SJSA1 (cell line): ENCODE measurements at places on chromosomes 1 and 21. TPM values are rescaled to one million over a fixed set of nuclear protein-coding genes. Genes with fewer than 3 reads are reported as not detected.

VHLL gene
- not detected in 2 replicates for total RNA-seq

TGFBR3 gene
- total RNA-seq, result 8.8 and 15.2 TPM in 2 replicates

GJC2 gene
- 2.0 and 2.3 TPM in 2 replicates for total RNA-seq

CELA3B gene
- total RNA-seq, result not detected in 2 replicates

PRDM16 gene
- 0.05 TPM in 1 of 2 replicates, not detected in the other for total RNA-seq

PLEKHA6 gene
- total RNA-seq, result 0.16 and 0.76 TPM in 2 replicates

DNA sequence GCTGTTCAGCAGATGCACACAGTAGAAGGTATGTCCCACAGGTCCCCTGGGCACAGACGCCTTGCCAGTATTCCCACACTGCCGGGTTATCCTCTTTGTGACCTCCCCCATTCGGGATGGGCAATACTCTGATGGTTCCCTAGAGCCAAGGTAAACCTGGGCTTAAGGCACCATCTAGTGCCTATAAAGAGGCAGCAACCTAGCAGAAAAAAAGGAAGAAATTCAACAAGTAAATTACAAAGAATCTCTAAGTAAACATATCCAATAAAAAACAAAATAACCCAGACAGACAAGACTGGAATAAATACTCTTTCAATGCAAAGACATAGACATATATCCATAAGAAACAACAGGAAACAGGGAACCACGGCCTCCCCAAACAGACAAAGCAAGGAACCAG is 39.4 kb downstream of the HSF2BP start:
- no peak overlapping the region for H3K4me3 ChIP-seq
- no peaks in the 10 kb centered on the region for H3K36me3 ChIP-seq
- DNase-seq, result no peak
- H3K27me3 ChIP-seq, result no peaks in the 10 kb centered on the region
- no peaks in the 10 kb centered on the region; the same call in 1 of the 2 replicates for H3K4me1 ChIP-seq
- no peak overlapping the region for H3K27ac ChIP-seq

GRCh38 chr1:116164604-116165368 is 53.6 kb downstream of the MAB21L3 start:
- DNase-seq, result no peak
- no peak overlapping the region for H3K4me3 ChIP-seq
- H3K27me3 ChIP-seq, result peaks cover 6% of the 10 kb centered on the region; the same call in 1 of the 2 replicates
- no peak overlapping the region for H3K27ac ChIP-seq

GRCh38 chr1:32116531-32116930 is 8.7 kb downstream of the KPNA6 start:
- H3K36me3 ChIP-seq, result peaks cover 26% of the 10 kb centered on the region
- H3K4me3 ChIP-seq, result no peak overlapping the region
- DNase-seq, result no peak
- no peak overlapping the region; the same call in 1 of the 2 replicates for H3K27ac ChIP-seq
- no peaks in the 10 kb centered on the region for H3K27me3 ChIP-seq

GRCh38 chr1:46613661-46614603 is 2.7 kb downstream of the MOB3C start:
- peak; percentile 12 for DNase-seq
- peaks cover 26% of the 10 kb centered on the region for H3K4me1 ChIP-seq
- H3K27me3 ChIP-seq, result no peaks in the 10 kb centered on the region
- H3K27ac ChIP-seq, result no peak overlapping the region
- peaks cover 19% of the 10 kb centered on the region for H3K36me3 ChIP-seq

DNA sequence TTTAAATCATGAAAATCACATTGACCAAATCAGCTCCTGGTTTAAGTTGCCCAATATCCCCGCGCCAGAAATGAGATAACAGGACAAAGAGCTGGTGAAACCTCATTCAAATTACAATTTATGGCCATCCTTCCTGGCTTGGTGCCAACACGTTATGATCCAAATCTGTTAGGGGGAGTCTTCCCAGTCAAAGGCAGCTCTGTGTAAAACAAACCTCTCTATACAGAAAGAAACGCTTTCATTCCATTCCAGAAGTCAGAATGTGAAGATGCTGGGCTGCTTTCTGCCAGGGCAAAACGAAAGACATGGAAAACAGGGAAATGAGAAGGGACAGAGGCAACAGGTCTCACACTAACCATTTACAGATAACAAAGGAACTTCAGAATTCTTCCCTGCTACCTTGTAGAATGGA is 53.5 kb upstream of the TIAM1 start:
- no peak overlapping the region for H3K4me3 ChIP-seq
- no peaks in the 10 kb centered on the region for H3K27me3 ChIP-seq
- no peak for DNase-seq
- H3K27ac ChIP-seq, result no peak overlapping the region
- H3K36me3 ChIP-seq, result no peaks in the 10 kb centered on the region

GRCh38 chr1:53535846-53536245 is 76.6 kb downstream of the DMRTB1 start:
- no peak overlapping the region for H3K27ac ChIP-seq
- H3K36me3 ChIP-seq, result no peaks in the 10 kb centered on the region
- no peaks in the 10 kb centered on the region for H3K27me3 ChIP-seq

DNA sequence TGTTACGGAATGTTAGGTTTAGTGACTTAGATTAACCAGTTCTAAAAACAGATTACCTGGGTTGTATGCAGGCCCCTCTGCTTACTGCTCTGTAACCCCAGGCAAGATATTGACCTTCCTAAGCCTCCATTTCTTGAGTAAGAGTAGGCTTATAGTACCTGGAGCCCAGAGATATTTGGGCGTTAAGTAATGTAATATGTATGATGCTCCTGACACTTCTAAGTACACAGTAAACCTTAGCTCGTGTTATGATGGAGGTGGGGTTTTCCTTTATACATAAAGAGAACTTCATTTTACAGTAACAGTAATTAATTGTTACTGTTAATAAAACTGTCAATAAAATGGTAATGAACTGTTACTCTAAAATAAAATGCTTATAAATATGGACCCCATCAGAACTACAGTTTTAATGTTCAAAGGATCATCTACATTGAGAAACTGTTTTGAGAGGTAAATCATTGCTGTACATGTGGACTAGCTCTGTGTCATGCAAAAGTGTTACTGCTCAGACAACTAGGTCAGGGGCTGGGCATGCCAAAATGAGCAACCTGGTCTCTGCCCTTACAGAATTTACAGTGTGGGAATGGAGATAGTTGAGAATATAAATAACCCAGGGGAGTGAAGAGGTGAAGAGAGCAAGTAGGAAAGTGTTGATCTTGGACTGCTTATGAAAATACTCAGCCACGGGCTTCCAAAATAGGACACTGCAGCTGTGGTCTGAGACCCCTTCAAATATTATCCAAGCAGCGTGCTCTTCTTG is 26.6 kb downstream of the LRRC8C start:
- H3K27me3 ChIP-seq, result no peaks in the 10 kb centered on the region
- no peak overlapping the region for H3K4me3 ChIP-seq
- H3K4me1 ChIP-seq, result 0 out of 2 replicates have a peak, but pooled peaks cover 3% of the 10 kb centered on the region
- no peak for DNase-seq
- no peak overlapping the region for H3K27ac ChIP-seq
- H3K36me3 ChIP-seq, result no peaks in the 10 kb centered on the region

DNA sequence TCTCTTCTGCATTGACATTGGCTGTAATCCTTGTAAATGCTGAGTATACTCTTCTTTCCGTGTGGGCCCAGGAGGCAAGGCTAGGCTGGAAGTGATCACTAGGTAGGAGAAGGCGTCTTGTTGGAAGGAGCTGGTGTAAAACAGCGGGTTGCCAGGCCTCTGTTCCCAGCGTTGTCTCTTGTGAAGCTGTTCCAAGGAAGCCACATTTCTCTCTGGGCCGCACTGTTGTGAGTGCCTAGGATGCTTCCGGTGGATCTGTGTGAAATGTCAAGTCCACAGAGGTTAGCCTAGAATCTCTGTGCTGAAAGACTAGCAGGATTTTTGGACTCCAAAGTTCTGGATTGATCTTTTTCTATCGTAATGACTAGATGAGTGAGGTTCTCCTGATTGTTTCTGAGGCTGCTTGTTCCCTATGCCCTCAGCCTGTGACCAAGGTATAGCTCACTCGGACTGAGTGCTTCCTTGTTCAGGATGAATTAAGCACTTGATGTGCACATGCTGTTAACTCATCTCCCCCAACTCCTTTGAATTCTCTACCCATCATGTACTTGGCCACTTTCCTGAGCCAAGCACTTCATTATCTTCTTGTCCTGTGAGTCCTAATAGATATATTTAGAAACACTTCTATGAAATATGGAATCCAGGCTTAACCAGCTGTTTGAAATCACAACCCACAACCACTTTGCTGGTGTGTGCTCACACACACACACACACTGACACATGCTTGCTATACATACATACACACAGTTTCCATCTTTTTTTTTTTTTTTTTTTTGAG is 63.3 kb downstream of the PBX1 start:
- DNase-seq, result no peak
- H3K4me1 ChIP-seq, result no peaks in the 10 kb centered on the region
- H3K4me3 ChIP-seq, result no peak overlapping the region
- H3K27me3 ChIP-seq, result no peaks in the 10 kb centered on the region
- H3K36me3 ChIP-seq, result no peaks in the 10 kb centered on the region
- H3K27ac ChIP-seq, result no peak overlapping the region

DNA sequence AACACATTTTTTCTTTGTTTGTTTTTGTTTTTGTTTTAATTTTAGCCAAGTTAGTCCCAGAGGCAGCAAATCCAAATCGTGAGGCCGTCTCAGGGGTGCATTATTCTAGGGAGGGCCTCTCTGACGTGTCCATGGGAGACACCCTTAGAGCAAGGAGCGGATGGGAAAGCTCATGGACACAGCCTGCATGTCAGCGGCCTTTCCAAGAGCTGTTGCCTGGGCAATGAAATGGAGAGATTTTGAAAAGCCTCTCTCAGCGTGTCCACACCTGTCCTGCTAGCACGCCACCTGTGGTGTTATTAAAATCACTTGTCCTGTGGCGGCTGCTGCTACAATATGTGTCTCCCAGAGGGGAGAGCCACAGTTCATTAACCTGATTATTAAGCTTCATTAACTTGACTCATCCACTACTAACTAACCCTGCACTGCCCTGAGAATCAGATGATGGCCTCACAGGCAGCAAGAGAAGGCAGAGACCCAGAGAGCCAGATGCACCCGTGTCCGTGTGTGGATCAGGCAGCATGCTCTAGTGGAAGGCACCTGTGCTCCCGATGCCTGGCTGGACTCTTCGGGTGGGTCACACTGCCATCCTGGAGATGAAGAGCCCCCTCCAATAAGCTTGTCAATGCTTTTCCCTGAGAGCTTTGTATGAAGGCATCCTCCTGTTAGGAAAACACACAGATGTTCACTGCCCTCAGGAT is 133.3 kb downstream of the PGBD5 start:
- no peaks in the 10 kb centered on the region for H3K4me1 ChIP-seq
- no peak overlapping the region for H3K27ac ChIP-seq
- H3K27me3 ChIP-seq, result no peaks in the 10 kb centered on the region
- no peak for DNase-seq
- H3K4me3 ChIP-seq, result no peak overlapping the region
